ENCODE measurements at places on chromosomes 3 and 15. TPM values are rescaled to one million over a fixed set of nuclear protein-coding genes. Genes with fewer than 3 reads are reported as not detected.

Gene GNAT1
- total RNA-seq: not detected

Gene CMTM8
- total RNA-seq: not detected

Gene DNAJA4
- total RNA-seq: 1.9 TPM

Gene GOLGA8S
- total RNA-seq: not detected

Gene RPP25
- 15.0 TPM for total RNA-seq

Measured in placental pericyte (primary cell).